ENCODE measurements at places on chromosomes 1 and 21.

DNA sequence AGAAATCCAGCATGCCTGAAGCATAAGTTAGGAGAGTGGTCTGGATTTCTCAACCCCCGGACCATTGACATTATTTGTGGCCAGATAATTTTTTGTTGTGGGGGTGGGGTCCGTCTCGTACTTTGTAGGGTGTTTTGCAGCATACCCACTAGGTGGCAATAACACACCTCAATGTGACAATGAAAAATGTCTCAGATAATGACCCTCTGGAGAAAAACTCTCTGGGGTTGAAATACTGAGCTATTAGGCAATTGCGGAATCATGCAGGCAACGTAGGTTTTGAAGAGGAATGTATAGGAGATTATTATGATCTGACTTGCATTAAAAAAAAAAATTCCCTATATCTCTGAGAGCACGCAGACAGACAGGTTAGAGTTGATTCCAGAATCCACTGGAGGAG is 25.3 kb upstream of the RRP15 start:
- DNase-seq = no peak

GRCh38 chr1:58786184-58786926 is 2.5 kb upstream of the JUN start:
- no peak for DNase-seq

- DNase-seq = no peak
Observed at GRCh38 chr1:181135815-181136737, 47.6 kb downstream of the IER5 start.

DNA sequence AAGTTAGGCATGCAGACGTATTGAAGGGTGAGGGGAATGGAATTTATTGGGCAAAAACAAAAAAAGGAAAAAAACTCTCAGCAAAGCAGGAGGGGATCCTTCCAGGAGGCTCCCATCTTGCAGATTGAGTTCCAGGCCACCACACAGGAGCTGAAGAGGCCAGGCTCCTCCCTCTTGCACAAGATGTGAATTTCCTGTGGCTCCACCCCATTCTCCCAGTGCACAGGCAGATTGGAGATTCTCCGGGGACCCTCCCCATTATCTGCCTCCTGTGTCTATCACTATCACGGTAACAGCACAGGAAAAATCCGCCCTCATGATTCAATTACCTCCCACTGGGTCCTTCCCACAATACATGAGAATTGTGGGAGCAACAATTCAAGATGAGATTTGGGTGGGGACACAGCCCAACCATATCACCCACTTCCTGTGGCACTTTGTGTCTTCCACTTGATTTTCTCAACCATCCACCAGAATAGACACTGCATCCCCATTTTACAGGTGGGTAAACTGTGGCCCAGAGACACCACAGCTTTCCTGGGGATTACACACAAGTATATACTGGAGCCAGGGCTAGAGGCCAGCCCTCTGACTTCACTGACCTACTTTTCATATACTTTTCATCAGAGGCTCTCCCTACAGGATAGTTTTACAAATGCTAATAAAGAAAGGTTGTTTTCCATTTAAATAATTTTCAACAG is 18.9 kb upstream of the COL6A1 start:
- DNase-seq = no peak

Measured in natural killer cell treated with Interleukin-12 subunit alpha and Interleukin-12 subunit beta and Interleukin-15 and Interleukin-18, amount 100 ng/mL, for 72 hours (primary cell).